ENCODE measurements at places on chromosomes 5 and 9.

GRCh38 chr5:137627706-137628105 lies 108.2 kb downstream of the KLHL3 start:
- no peak for DNase-seq

DNA sequence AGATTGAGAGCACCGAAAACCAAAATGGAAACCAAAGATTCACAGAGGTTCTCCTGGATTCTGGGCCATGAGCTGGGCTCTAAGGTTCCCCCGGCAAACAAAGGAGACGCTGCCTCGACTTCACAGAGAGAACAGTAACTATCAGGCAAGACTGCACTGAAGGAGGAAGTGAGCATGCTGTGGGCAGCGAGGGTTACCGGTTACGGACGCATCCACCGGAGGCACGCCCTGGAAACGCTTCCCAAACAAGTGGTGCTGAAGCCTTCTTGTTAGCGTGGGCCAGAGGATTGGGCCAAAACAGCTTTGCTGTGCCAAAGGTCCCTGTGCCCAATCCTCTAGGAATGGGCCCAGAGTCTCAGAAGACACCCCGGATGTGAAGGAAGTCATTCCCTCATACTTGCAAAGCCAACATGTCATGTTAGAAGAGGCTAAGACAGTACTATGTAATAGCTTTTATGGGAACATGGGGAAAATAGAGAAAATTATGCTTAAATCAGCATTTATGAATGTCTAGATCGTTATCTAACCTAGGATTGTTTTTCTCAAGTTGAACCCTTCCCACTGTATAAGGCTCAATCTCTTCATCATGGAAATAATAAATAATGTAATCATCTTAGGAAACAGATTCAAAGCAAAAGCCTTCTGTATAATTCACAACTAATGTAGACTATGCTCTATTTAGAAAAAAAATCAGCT lies 145.4 kb downstream of the GABBR2 start:
- no peak for DNase-seq

DNA sequence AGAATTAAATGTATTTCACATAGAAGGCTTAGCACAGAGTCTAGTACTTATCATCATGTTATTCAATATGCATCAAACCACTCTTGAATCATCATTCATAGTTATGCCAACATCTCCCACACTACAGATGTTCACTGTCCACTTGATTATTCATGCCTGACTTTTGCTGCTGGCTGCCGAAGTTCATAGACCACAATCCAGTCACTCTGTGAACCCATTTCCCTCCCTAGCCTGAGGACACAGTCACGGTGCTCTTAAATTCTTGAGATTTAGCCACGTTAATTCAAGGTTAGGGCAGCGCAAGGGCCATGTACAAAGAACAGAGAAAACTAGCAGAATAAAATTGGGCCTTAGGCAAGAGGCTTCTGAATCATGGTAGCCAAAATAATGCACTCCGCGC lies 32.4 kb downstream of the ABCA1 start:
- no peak for DNase-seq

DNA sequence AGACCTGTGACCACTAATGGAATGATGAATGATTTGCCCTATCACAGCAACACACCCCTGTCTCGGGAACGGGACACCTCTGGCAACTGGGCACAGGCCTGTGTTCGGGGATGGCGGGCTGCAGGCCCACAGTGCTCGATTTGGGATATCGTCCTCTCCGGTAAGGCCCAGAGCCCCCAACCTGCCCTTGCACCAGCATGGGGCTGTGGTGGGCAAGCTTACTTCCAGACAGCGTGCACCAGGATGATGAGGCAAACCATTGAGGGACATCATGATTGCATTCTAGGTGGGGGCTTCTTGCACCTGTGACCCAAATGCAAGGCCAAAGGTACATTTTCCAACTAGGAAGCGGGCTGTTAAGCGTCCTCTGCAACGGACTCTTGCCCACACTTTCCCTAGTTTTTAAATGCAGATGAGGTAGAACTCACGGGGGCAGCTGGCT lies 275.4 kb downstream of the FSTL4 start:
- no peak for DNase-seq

DNA sequence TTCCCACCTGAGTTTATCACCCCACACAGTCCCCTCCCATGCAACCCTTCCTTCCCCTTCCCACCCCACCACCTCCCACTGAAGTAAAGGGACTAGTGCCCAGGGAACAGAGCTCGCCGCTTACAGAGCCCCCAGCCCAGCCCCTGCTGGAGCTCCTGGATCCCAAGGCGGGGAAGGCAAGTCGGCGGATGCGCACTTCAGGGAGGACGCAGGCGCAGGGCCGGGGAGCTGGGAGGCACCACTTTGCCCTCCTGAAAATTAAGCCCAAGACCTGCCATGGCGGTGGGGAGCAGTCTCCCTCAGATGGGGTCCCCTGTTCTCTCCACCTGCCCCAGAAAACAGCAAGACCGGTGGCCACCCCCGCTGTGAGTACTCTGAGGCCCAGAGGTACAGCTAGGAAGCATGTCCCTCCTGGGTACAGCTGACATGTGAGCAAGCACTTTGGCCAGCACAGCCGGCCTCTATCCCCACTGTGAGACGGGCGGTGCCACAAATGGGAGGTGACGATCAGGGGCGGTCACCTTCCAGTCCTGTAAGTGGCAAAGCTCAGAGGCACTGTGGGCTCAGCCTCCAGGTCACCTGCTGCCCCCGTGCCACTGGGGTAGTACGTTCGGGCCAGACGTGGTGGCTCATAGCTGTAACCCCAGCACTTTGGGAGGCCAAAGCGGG lies 45.9 kb downstream of the COL23A1 start:
- no peak for DNase-seq

- DNase-seq, result no peak
These were observed 4.5 kb downstream of the GRIN1 start for GRCh38 chr9:137143459-137143858.

GRCh38 chr5:137186759-137187461 lies 312.2 kb downstream of the SPOCK1 start:
- DNase-seq, result no peak

GRCh38 chr9:106481013-106481609 lies 381.9 kb upstream of the ZNF462 start:
- DNase-seq, result no peak

DNA sequence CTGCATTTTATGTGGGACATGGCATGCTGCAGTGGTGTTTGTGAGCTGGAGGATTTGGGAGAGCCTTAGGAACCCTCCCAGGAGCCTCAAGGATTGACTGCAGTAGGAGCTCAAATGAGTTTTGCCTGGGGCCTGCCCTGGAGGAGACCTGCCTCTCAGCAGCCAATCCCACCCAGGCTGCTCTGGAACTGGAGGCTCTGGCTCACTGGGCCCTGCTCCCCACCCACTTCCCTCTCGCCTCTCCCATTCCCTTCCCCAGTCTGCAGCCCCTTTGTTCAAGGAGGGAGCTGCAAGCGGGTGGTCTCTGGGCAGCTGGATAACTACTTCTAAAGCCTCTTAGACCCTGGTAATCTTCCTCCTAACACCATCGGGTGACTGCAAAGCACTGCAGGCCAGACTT lies 24.2 kb downstream of the KCNIP1 start:
- no peak for DNase-seq

GRCh38 chr5:61055434-61056006 lies 106.7 kb downstream of the SMIM15 start:
- DNase-seq, result no peak

DNA sequence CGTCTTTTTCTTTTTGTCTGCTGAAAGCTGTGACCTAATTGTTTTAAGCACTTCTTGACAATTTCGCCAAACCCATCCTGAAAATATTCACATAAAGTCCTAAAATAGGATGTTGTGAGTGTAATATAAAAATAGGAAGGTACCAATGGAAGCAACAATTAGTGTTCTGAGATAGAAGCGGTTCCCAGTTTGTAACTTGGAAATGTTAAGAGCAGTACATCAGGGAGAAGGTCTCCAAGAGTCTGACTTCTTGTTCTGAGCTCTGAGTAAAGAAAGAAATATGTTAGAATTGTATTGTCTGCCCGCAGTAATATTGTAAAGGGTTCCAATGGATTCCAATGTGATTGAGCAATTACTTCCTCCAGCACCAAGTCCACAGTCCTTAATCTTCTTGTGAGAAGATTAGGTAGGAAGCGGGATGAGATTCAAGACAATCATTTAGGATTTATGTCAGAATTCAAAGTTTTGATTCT lies 3.9 kb downstream of the VCAN start:
- DNase-seq, result no peak

DNA sequence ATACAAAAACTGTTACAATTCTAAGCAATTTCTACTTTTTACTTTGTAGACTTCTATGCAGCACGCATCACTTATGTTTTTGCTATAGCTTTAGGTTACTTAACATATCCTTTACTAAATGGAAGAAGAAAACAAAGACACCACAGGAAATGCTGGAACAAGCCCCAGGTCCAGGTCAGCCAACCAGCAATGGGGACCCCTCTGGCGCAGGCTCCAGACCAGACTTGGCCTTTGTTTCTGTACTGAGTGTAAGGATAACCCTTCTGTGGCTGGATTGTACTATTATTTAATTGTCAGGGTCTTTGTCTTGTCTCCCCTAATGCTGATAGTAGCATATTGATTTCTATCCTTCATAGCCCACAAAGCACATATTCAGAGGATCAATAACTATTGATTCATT lies 4.2 kb downstream of the SEMA4D start:
- DNase-seq, result no peak

- no peak for DNase-seq
These were observed 55.3 kb downstream of the TRPC7 start for GRCh38 chr5:136309932-136310598.

DNA sequence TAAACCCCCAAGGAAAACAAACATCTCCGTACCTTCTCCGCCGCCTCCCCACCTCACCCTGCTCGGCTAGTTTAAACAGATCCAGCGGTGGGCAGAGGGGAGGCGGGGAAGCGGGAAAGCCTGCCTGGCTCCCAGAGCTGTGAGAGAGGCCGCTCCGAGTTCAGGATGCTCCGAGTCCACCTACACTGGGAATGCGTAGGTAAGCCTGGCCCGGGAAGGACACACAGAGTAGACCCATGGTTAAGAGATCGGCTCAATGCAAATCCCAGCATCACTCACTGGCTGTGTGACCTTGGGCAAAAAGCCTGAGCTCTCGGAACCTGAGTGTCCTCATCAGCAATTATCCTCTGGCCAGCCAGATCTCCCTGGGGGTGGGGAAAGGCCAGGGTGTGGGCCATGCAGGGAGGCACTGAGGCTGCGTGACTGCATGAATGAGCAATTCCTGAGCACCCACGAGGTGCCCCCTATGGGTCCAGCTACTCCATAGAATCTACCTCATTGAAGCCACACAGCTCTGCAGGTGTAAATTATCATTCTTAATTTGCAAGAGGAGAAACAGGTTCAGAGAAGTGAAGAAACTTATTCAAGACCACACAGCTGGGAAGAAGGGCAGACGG lies 30.5 kb upstream of the LMX1B start:
- DNase-seq, result no peak

DNA sequence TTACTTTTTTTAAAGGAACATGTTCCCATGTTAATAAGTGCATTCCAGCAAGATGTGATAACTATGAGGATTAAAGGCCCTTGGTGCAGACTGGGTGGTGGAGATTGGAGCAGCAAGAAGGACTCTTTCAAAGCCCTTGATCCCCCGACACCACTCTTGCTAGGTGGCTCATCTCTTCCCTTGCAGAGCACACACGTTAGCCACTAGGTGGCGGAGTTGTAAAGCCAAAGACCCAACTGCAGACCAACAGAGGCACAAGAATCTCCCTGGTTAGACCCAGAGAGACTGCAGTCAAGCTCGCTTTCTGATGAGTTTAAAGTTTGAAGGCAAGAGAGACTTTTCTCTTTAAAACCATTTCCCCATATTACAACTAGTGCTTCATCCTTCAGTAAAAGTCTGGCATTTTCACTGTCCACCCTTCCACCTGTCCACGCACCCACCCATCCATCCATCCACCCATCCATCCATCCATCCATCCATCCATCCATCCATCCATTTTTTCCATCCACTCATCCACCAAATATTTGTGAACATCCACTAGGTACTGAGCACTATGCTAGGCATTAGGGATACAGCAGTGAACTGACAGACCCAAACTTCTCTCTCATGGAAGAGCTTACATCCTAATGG lies 226.9 kb downstream of the MSX2 start:
- DNase-seq, result peak; percentile 38

DNA sequence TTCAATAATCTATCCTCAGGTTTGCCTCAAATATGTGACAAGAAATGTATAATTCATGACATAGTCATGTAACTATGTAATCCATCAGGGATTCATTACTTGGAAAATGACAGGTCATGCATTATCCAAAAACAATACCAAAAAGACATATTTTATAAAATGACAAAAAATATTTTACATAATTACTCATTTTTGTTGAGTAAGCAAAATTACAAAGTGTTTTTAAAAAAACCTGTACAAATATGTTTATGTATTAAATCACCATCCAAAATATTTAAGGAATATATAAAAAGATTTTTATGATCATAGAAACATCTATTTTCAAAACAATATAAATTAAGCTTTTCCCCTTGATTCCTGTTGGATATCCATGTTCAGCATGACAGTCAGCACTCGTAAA lies 36.7 kb upstream of the ITGA2 start:
- no peak for DNase-seq

GRCh38 chr9:113581865-113582697 lies 118.6 kb downstream of the RGS3 start:
- DNase-seq, result peak; percentile 65

DNA sequence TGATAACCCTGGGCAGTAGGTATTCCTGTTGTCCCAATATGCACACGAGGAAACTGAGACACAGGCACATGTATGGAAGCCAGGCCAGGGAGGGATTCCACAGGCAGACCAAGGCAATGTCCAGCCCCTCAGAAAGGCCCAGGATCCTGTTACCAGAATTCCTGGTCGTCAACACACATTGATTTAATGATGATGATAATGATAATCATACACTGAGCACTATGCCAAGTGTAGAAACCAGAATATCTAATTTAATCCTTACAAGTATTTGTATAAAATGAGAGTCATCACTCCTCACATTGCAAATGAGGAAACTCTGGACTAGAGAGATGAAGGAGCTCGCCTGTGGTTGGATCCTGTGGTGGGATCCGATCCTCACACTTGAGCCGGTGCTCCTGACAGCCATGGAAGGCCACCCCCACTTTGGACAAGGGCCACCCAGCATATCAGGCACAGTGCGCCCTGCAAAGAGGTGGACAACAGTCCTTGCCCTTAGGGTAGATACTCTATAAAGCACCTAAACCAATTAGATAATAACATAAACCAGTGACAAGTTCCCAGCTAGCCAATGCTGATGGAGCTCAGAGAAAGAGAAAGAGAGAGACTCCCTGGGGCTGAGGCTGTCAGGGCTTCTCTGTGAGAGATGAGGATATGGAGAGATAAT lies 185.3 kb downstream of the SLIT3 start:
- no peak for DNase-seq

- no peak for DNase-seq
These were observed 1.4 kb downstream of the LHX3 start for GRCh38 chr9:136203408-136204144.

- DNase-seq, result no peak
These were observed 157.3 kb downstream of the CYLC2 start for GRCh38 chr9:103152473-103152872.
